ENCODE measurements at places on chromosomes 11 and 22.

- peak; percentile 72 for DNase-seq
These were observed 78.0 kb downstream of the TSPAN18 start for GRCh38 chr11:44804449-44805437.

DNA sequence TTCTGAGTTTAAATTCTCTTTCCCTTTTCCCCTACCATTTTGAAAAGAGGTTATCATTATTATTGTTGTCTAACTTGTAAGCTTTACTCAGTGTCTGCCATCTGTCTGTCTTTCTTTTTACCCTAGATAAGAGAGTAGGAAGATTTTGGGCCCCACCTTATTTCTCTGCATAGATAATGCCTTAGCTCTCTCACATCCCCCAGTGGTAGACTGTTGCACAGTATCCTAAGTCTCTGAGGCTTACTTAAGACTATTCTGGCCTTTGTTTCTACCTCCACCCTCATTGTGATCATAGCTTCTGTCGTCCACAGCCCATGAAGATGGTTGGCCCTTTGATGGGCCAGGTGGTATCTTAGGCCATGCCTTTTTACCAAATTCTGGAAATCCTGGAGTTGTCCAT is 3.6 kb upstream of the OR51L1 start:
- DNase-seq = no peak

DNA sequence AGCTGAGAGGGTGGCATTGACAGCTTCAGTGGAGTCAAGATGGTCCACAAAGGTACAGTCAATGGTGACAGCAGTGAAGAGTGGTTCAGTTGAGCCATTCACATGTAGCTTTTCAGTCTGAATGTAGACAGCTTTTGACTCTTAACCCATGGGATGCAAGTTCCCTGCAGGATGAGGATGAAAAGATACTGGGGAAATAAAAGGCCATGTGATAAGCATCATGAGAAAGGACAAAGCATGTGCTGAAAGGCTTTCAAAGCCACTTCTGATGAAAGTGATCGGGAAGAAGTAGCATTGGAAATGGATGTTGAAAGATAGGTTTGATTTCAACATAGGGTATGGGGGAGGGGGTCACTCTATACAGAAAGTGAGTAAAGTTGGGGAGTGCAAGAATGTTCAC is 182.9 kb downstream of the ETS1 start:
- no peak for DNase-seq

GRCh38 chr22:37202716-37203115 is 9.6 kb downstream of the SSTR3 start:
- no peak for DNase-seq

GRCh38 chr11:106131998-106132397 is 54.5 kb downstream of the AASDHPPT start:
- DNase-seq = no peak

GRCh38 chr11:9219572-9219971 is 45.6 kb downstream of the DENND5A start:
- peak; percentile 90 for DNase-seq

GRCh38 chr22:47107431-47107830 is 345.0 kb downstream of the TBC1D22A start:
- DNase-seq = peak; percentile 77

GRCh38 chr22:43883012-43883661 is 8.7 kb downstream of the PNPLA5 start:
- DNase-seq = peak; percentile 45

- no peak for DNase-seq
These were observed 36.7 kb downstream of the SPATA19 start for GRCh38 chr11:133808393-133809140.

DNA sequence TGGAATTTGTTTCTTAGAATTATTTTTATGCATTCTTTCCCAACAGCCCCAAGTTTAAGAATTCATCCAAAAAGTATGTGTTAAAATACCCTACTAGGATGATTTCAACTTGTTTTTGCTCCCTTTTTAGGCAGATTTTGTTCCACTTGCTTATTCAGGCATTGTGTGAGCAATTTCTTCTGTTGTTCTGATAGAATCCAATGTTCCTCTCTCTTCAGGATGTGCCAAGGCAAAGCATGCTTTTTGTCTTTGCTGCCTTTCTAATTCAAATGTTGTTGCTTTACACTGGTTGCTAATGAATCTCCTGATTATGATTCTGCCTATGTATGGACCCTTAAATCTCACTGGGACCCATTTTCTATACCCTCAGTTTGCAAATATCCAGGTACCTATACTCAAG is 131.2 kb upstream of the ARHGAP42 start:
- DNase-seq = no peak

- peak; percentile 28 for DNase-seq
These were observed 11.6 kb downstream of the DDX17 start for GRCh38 chr22:38494498-38494897.

DNA sequence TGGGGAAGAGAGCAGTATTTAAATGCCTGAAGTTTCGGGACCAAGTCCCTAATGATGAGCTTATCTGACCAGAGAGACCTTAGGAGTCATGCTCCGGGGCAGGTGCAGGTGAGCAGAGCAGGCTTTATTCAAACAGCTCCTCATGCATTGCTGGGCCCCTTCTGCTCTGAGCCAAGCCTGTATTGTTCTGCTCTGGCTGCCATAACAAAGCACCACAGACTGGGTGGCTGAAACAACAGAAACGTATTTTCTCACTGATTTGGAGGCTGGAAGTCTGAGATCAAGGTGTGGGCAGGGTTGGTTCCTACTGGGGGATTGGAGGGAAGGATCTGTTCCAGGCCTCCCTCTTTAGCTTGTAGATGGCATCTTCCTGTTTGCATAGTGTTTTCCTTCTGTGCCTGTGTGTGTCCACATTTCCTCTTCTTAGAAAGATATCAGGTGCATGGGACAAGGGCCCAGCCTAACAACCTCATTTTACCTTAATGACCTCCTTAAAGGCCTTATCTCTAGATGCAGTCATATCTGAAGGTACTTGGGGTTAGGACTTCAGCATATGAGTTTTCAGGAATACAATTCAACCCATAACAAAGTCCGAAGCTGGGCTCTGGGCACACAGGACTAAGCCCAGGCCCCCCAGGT is 97.1 kb upstream of the PARVA start:
- no peak for DNase-seq

- DNase-seq = peak; percentile 44
These were observed 4.4 kb downstream of the INS start for GRCh38 chr11:2156416-2157182.

GRCh38 chr11:88151709-88152265 is 23.5 kb downstream of the RAB38 start:
- no peak for DNase-seq

- DNase-seq = no peak
These were observed 61.2 kb downstream of the TBC1D22A start for GRCh38 chr22:46823654-46824053.
